ENCODE measurements at places on chromosomes 13 and 19.
A peak's percentile ranks its signal among the peaks of the same experiment; 100 is the strongest.

GRCh38 chr13:68888832-68889231 is 1218.8 kb upstream of the ATXN8OS start:
- no peak for DNase-seq

DNA sequence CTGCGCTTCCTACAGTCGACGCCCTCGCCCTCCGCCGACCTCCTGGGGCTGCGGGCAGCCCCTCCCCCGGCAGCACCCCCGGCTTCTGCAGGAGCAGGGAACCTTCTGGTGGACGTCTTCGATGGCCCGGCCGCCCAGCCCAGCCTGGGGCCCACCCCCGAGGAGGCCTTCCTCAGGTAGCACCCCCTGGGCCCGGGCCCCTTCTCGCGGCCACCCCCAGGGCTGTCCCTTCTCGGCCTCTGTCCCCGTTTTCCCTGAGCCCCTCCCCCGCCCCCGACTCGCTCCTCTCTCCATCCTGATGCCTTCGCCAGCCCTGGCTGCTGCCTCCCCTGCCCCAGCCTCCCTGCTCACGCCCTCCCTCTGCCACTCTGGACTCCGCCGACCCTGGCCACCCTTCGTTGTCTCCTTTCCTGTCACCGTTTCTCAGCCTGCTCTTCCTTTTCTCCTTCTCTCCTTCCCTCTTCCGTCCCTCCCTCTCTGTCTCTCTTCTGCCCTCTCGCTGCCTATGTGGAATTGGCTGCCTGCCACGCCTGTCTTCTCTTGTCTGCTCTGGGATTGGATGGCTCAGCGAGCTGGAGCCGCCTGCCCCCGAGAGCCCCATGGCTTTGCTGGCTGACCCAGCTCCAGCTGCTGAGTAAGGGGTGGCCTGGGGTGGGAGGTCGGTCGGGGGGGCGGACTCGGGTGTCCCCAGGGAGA is 11.0 kb downstream of the FUZ start:
- no peak for DNase-seq

GRCh38 chr13:42996584-42996983 is 4.5 kb upstream of the EPSTI1 start:
- DNase-seq = no peak

DNA sequence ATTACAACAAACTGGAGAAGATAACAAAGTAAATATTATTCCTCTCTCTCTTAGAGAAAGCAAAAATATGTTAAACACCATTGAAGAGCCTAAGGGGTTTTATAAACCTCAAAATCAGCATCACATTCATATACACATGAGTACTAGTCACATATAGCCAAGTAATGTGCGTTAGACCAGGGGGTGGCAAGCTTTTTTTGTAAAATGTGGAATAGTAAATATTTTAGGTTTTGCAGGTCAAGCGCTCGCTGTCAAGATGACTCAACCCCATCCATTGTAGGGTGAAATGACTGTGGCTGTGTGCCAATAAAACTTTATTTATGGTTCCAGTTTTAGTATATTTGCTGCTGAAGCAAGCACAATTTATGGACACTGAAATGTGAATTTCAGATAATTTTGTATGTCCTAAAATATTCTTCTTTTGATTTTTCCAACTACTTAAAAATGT is 21.7 kb downstream of the RFX2 start:
- no peak for DNase-seq

- peak; percentile 20 for DNase-seq
These were observed 750 bp downstream of the RAB20 start for GRCh38 chr13:110560601-110561343.

GRCh38 chr13:113536461-113537110 is 46.1 kb upstream of the DCUN1D2 start:
- no peak for DNase-seq

DNA sequence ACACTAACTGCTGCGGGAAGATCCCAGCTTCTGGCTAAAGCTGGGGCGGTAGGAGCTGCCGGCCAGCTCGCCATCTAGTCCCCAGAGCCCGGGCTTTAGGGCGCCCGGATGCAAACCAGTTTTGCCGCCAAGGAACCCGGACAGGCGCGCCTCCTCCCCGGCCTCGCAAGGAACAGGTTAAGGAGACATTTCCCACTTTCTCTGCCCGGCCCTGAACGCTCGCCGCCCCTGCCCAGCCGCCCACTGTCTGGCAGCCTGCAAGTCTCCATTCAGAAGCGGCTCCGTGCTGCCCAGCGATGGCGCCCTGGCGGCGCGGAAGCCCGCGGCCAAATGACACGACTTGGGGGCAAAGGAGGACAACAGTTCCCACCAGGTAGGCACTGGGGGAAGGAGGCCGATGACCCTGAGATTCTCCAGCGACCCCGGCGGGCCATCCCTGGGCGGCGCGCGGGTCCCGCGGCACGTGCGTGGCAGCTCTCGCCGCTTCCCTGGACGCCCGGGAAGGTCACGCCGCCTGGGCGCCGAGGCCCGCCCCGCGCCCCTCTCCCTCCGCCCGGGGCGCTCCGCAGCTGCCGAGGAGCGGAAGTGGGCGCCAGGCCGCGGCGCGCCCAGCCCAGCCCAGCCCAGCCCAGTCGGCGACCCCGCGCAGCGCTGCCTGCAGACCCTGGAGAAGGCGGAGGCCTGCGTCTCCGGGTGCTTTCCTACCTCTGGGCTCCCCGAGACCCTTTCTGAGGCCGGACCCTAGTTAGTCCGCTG is 42.2 kb upstream of the HNRNPA1L2 start:
- no peak for DNase-seq

DNA sequence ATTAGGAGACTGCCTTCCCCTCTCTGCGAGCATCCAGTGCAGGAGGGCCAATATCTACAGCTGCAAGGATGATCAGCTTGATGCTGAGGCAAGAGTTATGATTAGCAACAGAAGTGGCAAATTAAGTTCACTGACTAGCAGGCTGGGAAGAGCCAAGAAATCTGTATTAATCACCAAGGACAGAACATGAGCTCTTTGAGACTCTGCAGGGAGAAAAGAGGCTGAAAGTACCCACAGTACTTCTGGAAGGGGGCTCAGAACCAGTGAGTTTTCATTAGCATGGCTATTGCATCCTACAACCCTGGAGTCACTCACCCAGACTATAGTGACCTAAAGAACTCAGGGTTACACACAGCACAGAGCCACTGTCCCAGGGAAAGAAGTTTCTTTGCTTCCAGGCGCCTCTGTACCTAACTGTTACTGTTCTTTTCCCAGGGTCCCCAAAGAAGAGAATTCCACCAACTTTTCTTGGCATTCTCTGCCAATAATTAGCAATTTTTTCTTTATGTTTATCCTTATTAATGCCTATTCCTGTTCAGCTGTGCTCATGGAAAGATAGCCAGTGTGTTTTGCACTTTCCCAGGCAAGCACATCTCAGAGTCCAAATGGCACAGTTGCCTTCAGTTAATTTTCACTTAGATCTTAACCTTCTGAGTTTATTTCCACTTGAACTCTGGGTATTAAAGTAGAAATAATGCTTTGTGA is 25.8 kb upstream of the MEDAG start:
- DNase-seq = no peak

- no peak for DNase-seq
These were observed 24.3 kb downstream of the CAPN12 start for GRCh38 chr19:38719761-38720558.

DNA sequence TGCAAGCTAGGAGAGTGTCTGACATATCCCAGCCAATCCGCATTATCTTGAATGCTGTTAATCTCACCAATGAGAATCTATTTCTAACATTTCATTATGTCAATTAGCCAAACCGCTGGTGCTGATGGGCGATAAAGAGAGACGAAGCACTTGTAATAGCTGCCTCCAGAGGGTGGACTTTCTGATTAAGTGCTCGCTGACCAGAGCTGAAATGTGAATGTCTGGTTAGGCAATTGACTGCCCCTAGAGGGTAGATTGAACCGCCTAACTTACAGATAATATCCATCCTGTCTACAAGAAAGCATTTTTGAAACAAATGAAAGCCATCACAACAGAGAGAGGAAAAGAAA is 552 bp upstream of the GRWD1 start:
- no peak for DNase-seq

DNA sequence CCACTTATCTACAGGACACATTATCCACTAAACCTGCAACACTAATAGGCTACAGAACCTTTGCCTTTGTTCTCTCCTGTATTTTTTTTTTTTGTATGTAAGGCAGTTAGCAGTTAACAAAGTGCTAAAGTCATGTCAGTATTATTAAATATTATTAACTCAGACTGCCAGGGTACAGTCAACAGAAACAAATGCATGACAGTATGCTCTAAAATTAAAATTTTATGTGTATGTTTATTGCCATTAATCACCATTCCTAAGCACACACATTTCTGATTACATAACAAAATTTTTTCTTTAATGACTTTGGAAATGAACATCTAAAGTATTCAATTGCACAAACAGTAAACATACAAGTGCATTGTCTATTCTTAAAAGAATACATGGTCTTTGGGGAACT is 41.7 kb downstream of the XPO4 start:
- no peak for DNase-seq

DNA sequence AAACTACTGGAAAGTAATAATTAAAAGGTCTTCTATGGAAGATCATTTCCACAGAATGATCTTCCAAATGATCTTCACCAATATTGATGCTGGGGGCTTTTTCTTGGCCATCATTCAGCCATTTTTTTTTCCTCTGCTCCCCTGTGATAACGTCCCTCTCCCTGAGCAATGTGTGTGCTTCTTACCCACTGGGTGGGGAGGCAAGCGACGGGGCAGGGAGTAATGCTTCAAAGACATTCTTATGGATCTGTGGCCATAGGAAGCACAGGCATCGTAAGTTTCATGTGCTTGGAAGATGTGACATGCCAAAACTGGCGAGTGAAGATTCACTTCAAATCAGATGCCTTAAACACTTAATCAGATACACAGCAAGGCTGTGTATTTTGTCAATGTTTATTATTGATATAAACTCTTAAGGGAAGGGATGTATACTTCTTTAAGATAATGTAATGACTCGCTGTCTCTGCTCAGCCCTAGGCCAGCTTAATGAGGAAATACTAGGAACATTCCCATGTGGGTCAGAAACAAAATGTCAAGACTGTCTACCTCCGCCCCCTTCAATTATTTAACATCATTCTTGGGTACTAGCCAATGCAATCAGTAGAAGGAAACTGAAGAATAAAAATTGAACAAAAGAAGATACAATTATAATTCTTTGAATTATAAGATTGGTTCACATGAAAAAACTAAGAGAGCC is 34.1 kb upstream of the SERPINE3 start:
- no peak for DNase-seq

DNA sequence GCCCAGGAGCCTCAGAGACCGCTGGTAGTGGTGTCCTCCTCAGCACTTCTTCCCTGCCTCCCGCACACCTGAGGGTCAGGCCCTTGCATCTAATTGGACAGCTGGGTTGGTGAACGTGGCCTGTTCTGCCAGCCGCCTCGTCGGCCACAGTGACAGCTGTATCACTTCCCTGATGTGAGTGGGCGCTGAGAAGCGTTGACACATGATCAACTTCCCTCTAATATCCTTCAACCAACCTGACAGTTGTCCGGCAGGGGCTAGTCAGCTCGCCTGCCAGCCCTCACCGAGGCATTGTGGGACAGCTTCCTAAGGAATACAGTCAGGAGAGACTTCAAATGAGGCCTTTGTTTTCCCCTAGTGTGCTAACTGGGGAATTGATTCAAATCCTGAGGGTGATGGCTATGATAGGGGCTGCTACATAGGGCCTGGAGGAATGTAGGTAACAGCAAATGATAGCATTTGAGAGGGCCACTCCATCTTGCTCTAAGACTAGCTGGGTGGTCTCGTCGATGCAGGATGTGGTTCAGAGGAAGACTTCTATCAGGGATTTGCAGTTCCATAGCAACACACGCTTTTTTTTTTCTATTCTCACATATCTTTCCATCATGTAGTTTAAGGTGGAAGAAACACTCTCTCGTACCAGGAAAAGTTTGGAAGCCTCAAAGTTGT is 230.8 kb downstream of the TSHZ3 start:
- DNase-seq = no peak

GRCh38 chr13:91249861-91250260 is 97.6 kb upstream of the MIR17HG start:
- no peak for DNase-seq

GRCh38 chr19:15540435-15540834 is 32.1 kb downstream of the CYP4F22 start:
- DNase-seq = no peak

- DNase-seq = no peak
These were observed 35.6 kb upstream of the ZNF599 start for GRCh38 chr19:34808566-34808965.

DNA sequence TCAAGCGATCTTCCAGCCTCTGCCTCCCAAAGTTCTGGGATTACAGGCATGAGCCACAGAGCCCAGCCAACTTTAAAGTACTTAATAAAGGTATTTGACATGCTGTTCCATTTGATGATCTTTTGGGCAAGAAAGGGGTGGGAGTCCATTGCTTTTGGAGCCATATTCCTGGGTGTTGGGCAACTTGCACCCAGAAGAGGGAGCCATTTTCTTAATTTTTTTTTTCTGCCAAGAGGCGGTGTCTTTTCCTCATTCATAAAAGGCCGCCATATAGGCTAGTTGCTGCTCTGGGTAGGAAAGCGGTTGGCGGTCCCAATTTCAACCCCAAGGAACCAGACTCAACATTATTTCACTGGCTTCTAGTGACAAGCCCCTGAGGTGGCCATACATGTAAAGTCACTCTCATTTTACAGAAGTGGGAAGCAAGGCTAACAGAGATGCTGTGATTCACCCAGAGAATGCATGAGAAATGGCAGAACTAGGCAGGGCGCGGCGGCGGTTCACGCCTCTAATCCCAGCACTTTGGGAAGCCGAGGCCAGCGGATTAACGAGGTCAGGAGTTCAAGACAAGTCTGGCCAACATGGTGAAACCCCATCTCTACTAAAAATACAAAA is 139.6 kb downstream of the CACNA1A start:
- DNase-seq = no peak

DNA sequence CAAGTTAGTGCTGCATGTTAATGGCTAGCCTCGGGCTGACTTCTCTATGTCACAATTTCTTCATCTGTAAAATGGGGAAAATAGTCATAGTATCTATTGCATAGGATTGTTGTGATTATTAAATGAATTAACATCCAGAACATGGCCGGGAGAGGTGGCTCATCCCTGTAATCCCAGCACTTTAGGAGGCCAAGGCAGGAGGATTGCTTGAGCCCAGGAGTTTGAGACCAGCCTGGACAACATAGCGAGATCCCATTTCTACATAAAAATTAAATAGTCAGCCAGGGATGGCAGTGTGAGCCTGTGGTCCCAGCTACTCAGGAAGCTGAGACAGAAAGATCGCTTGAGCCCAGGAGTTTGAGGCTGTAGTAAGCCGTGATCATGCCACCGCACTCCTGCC is 21.8 kb upstream of the FBL start:
- no peak for DNase-seq
